Retina (tissue), 1 donor: ENCODE measurements at places on chromosomes 1 and 21.

GRCh38 chr1:151953409-151954094 lies 40.1 kb downstream of the S100A10 start:
- DNase-seq = no peak

- DNase-seq = no peak
These were observed 36.7 kb upstream of the RASAL2 start for GRCh38 chr1:178057141-178057765.

- no peak for DNase-seq
These were observed 1.1 kb upstream of the ARHGAP30 start for GRCh38 chr1:161070761-161071160.

DNA sequence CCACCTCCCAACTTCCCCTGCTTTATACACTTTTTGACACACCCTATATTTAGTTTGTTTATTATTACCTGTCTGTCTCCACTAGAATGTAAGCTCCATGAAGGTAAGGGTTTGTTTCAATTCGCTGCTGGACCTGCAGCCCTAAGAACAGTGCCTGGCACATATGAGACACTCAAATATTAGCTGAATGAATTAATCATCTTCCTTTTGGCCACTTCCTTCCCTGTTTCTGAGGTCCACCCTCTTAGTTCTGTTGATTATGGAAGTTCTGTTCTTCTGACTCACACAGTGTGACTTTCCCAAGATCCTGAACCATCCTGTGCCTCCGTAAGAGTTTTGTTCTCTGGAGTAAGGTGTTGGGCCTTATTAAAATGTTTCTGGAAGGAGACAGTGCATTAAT lies 40.4 kb upstream of the GJA5 start:
- DNase-seq = no peak

GRCh38 chr1:35854989-35855700 lies 27.9 kb upstream of the AGO1 start:
- DNase-seq = peak; percentile 25

DNA sequence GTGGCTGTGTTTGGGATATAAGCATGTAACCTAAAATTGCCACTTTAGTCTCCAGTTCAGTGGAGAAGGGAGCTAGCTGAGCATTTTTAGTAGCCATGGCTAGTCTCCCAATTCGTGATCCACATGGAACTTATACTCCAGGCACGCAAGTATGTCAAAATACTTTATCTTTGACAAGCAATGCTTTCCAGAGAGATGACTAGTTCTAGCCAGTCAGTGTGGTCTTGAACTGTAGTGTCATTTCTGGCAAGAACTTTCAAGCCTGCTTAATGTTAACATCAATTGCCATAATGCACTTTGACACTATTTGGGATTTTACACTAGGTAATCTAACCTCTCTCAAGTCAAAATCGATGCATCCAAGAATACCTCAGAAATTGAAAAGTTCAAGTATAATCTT lies 660.0 kb downstream of the PTPRC start:
- DNase-seq = no peak

- DNase-seq = no peak
These were observed 11.2 kb downstream of the KANK4 start for GRCh38 chr1:62307895-62308492.

GRCh38 chr1:19369396-19370090 lies 57.4 kb downstream of the SLC66A1 start:
- DNase-seq = no peak

DNA sequence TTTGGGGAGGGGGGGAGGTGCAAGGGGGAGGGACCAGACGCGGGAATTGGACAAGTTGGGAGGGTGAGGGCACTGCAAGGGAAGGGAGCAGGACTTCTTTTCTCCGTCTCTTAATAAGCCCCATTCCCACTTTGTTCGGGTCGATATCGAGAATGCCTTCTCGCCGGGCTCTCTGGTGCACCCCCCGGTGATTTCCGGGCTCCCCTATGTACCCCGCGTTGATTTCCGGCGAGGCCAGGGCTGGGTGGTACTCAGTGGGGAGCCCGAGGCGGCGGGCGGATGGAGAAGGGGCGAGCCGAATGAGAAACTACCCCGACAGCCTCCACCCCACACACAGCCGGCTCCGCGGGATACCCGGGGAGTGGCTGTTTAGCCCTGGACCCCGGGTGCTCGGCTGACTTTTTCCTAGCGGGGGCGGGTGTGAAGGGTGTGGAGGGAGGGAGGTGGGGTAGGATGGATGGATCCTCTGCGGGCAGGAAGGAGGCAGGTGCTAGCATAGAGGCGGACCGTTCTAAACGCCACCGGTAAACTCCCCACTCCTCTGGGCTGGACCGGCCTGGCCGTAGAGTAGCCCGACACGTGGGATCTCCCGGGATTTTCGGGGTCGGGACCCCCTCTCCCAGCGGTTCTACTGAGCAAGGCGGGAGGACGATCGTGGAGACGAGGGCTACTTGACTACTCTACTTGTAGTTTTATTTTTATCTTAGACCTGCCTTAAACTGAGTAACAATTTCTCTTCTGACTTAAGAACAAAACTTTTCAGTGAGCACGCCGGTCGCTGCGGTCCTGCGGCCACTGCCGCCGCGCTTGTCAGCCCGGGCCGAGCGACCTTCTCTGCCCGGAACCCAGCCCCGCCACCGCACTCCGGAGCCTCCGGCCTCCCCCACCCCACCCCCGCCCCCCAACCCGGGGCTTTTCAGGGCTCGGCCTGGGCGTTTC lies 1.0 kb downstream of the RNF220 start:
- DNase-seq = peak; percentile 60

GRCh38 chr1:101198842-101199636 lies 37.8 kb upstream of the S1PR1 start:
- no peak for DNase-seq

- DNase-seq = no peak
These were observed 77.8 kb downstream of the MAN1C1 start for GRCh38 chr1:25694167-25695007.

- no peak for DNase-seq
These were observed 140.0 kb downstream of the SLC45A1 start for GRCh38 chr1:8457760-8458381.

DNA sequence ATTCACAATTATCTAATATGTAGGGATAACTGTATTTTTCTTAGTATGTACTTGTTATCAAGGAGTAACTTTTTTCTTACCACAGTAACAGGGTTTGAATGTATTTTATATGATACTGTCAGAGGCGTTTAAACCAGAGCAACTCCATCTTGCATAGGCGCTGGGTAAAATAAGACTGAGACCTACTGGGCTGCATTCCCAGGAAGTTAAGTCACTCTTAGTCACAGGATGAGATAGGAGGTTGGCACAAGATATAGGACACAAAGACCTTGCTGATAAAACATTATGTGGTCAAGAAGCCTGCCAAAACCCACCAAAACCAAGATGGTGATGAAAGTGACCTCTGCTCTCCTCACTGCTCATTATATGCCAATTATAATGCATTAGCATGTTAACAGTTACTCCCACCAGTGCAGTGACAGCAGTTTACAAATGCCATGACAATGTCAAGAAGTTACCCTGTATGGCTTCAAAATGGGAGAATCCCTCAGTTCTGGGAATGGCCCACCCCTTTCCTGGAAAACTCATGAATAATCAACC lies 64.8 kb downstream of the RPE65 start:
- no peak for DNase-seq

DNA sequence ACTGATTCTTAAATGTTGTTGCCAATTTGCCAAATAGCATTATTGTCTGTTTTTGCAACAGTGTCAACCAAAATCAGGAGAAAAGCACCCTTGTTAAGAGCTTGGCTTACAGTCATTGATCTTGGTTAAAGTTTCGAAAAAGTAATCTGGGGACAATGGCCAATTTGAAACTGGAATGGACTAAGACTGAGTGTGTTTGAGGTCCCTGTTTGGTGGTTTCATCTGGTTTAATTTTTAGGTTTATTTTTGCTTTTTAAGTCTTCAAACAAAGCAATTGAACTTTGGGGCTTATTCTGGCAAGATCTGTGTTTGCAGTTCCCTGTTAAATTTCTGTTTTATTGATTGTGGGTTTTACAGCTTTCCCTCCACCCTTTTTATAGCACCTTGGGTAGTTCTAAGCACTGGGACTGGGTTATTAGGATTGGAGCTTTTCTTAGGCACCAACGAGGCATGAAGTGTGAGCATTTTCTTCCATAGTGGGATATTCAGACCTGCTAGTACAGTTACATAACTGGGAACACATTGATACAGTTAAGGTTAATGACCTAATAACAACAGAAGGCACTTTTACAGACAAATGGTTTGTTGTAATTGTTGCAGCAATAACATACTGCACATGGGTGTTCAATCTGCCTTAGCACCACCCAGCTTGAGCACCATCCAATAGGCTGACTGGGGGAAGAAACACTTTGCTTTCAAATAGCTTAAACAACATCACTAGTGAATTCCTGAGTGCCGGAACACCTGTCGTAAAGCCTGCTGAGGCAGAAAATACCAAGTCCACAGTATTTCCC lies 40.6 kb upstream of the MAP10 start:
- DNase-seq = no peak

GRCh38 chr21:15894596-15894995 lies 164.8 kb downstream of the USP25 start:
- DNase-seq = no peak

GRCh38 chr21:41133874-41134522 lies 34.0 kb upstream of the BACE2 start:
- peak; percentile 48 for DNase-seq

- no peak for DNase-seq
These were observed 242.2 kb downstream of the PTPRC start for GRCh38 chr1:198880818-198881597.

- no peak for DNase-seq
These were observed 70.6 kb downstream of the LMO4 start for GRCh38 chr1:87399264-87399663.

DNA sequence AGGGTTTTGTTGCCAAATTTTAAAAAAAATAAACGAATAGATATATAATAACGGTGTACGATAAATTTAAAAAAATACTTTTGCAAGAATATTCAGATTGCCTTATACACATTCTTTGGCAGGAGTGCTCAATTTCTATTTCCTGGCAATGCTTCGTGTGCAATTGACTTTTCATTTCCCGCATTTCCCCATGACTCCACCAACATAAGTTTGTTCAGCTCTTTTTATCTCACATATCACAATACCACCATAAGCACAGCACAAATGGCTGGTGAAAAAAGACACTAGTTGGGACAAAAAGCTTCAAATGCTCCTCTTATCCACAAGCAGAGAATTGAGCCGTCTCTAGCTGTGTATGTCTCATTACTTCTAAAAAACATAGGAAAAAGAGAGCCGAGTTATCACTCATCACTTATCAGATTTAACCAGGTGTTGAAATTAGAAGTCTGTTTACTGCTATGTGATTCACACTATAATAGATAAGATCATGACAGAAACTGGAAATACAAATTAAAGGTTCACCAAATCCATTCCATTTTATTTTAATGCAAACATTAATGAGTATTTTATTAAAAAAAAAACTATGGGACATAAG lies 28.9 kb upstream of the RGS1 start:
- no peak for DNase-seq

- no peak for DNase-seq
These were observed 53.1 kb upstream of the ADAR start for GRCh38 chr1:154661110-154661509.

DNA sequence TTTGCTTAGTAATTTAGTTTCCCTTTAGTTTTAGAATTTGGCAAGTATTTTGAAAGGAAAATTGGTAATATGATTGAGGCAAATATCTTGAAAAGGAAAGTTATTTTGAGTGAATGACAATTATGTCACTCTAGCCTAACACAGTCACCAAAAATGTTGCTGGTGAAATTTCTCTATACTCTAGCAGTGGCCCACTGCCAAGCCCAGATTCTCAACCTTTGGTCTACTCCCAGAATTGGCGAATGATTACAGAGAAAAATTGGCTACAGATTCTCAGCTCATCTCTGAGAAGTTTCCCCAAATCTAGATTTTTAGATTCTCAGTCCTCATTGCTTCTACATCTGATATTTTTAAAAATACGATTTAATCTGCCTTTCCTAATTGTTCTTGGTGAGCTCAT lies 84.9 kb downstream of the PIGK start:
- DNase-seq = no peak

DNA sequence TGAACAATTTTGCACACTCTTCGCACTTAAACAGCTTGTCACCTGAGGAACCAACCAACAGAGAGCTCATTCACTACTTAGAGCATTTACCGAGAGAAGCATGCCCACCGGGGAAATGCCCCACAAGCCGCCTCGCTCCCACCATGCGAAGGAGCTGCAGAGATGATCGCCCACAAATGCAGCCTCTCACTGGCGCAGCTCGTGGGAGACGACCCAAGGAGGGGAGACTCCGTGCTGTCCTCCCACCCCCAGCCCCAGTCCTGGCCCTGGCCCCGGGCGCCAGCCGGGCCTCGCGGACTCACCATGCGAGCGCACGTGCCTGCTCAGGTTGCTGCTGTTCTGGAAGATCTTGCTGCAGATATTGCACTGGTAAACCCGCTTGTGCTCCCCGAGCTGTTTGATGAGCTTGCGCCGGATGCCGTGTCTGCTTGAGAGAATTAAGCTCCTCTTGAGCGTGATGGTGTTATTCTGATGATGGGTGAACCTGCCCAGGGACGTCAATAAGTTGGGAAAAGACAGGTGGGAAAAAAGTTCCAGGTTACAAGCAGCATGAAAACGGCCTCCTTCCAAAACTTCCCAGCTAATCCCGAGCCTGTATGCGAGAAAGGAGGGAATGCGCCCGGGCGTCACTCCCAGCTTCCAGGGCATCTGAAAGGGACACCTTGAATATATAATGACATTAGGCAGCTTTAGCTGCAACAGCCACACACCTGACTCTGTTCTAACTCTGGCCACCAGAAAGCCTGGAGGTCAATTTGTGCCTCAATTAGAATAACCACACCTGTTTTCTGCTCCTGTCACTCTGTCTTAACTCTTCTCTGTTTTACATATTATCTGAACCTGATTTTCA lies 42.8 kb downstream of the PRDM15 start:
- DNase-seq = no peak

DNA sequence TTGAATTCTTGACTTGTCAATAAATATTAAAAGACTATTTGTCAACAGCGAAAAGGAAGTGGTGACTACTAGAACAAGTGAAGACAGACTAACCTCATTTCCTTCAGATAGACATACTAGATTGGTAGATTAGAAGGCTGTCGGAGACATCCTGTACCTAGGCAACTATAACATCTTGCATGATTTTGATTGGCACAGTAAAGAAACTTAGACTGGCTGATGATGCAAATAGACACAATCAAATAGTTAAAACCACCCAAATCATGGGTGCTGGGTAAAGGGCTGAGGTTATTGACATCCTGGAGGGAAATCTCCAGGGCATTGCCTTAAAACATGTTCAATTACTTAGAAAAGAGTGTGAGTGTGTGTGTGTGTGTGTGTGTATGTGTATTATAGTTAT lies 85.9 kb upstream of the EDEM3 start:
- no peak for DNase-seq

- no peak for DNase-seq
These were observed 237.3 kb downstream of the S1PR1 start for GRCh38 chr1:101474039-101474665.
